ENCODE measurements at places on chromosomes 2 and 18. TPM values are rescaled to one million over a fixed set of nuclear protein-coding genes. Genes with fewer than 3 reads are reported as not detected.

DNA sequence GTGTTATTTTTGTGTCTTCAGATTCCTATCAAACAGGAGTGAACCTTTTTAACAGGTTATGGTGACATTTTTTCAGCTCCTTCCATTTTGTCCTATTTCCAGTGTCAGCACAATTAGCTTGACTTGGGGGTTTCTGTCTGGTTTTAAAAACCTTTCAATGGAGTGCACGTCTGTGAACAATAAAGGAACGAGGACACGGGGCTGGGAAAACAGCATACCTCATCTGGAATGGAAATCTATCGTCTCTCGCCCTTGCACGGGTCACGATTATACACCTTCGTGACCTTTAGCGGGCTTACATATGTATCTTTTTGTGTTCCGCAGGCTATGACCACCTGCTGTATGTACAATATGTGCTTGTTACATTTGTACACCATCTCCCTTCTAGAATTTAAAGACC is 2.3 kb upstream of the ZNF532 start:
- DNase-seq, result no peak
- H3K4me1 ChIP-seq, result peaks cover 4% of the 10 kb centered on the region
- no peak overlapping the region for H3K27ac ChIP-seq
- peak overlapping the region; percentile 63 for H3K4me3 ChIP-seq
- H3K36me3 ChIP-seq, result peaks cover 3% of the 10 kb centered on the region
- H3K27me3 ChIP-seq, result peaks cover 78% of the 10 kb centered on the region

DNA sequence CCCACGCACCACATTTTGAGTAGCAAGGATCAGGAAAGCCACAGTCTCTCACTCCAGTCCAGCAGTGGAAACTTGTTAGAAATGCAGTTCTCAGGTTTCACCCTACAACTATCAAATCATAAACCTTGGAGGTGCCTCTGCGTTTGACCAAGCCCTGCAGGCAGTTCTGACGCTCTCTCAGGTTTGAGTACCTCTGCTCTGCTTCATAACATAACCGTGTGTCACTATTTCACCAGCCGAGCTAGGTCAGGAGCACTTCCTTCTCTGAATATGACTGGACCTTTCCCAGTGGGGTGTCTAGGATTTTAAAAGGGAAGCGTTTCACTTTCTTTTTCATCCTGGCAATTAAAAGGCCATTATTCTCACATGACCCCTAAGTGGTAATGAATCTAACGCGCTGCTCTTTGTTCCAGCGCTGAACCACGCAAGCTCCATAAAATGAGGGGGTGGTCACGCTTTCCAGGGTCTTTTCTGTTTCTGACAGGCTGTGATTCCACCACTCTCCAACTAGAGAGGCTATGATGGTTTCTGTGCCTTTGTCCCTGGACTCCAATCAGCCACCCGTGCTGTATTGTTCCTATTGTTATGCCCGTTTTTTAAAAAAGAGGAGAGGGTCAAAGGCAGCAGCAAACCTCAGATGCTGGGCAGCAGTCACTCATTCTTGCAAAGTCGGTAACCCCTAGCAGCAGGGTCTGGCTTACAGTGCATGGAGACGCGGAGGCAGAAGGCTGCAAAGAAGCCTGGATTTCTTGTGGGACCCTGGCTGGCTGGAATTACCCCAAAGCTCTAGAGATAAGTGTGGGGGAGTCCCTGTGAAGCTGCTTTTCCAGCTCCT is 75.2 kb upstream of the CTNNA2 start:
- H3K36me3 ChIP-seq, result no peaks in the 10 kb centered on the region
- no peaks in the 10 kb centered on the region for H3K27me3 ChIP-seq
- DNase-seq, result no peak
- H3K4me1 ChIP-seq, result no peaks in the 10 kb centered on the region
- H3K27ac ChIP-seq, result no peak overlapping the region

- no peaks in the 10 kb centered on the region for H3K4me1 ChIP-seq
- H3K27me3 ChIP-seq, result peaks cover 3% of the 10 kb centered on the region
- H3K27ac ChIP-seq, result no peak overlapping the region
- H3K36me3 ChIP-seq, result no peaks in the 10 kb centered on the region
Measured at GRCh38 chr2:236001854-236002253, 166.3 kb downstream of the GBX2 start.

DNA sequence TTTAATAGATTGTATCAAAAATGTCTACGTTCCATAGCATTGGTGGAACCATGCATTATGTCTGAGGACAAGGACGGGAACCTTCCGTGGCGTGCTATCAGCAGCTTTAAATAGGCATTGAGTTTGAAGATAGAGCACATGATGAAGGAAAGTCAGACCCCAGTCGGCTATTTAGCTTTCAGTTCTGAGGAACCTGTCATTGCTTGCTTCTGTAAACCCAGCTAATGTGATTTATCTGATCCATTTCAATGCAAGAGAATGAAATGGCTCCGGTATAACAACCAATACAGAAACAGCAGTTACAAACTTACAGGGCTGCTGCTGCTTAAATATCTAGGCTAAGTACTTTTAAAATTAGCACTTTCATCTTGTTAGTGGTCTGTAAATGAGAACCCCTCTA is 503.3 kb downstream of the RNF144A start:
- no peaks in the 10 kb centered on the region for H3K36me3 ChIP-seq
- no peak overlapping the region for H3K27ac ChIP-seq
- peaks cover 2% of the 10 kb centered on the region for H3K4me1 ChIP-seq
- peaks cover 16% of the 10 kb centered on the region for H3K27me3 ChIP-seq
- no peak for DNase-seq
- no peak overlapping the region for H3K4me3 ChIP-seq

GRCh38 chr2:3214806-3215404 is 162.7 kb downstream of the EIPR1 start:
- peaks cover 33% of the 10 kb centered on the region for H3K36me3 ChIP-seq
- no peak overlapping the region for H3K27ac ChIP-seq
- H3K4me1 ChIP-seq, result peaks cover 20% of the 10 kb centered on the region
- H3K27me3 ChIP-seq, result no peaks in the 10 kb centered on the region
- no peak for DNase-seq

The VWA3B gene
- not detected for total RNA-seq

GRCh38 chr2:30254685-30255001 is 23.3 kb downstream of the LBH start:
- H3K27ac ChIP-seq, result peak overlapping the region; percentile 96
- peak overlapping the region; percentile 14 for H3K4me3 ChIP-seq
- H3K27me3 ChIP-seq, result no peaks in the 10 kb centered on the region
- DNase-seq, result no peak
- peaks cover 94% of the 10 kb centered on the region for H3K4me1 ChIP-seq

- H3K4me1 ChIP-seq, result peaks cover 72% of the 10 kb centered on the region
- H3K36me3 ChIP-seq, result peaks cover 75% of the 10 kb centered on the region
- no peak for DNase-seq
- H3K4me3 ChIP-seq, result peak overlapping the region; percentile 82
Measured at GRCh38 chr2:105749583-105750400, 5.1 kb downstream of the NCK2 start.

DNA sequence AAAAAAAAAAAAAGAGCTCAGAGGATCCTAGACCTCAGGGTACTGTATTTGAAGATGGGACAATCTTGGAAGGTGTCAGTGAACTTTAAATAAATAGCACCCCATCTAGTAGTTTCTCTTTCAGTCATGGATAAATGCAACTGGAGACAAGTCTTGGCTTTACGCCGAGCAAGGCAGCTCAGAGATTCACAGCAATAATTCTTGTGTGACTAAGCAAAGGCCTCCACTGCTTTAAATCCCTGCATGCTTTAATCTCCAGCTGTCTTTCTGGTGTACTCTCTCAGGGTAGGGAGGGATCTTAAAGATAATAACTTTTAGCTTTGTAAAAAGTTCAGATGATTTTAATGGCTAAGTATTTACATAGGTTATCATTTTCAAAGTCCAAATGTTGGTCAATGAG is 36.3 kb downstream of the NRXN1 start:
- no peak overlapping the region for H3K27ac ChIP-seq
- no peaks in the 10 kb centered on the region for H3K27me3 ChIP-seq
- no peaks in the 10 kb centered on the region for H3K4me1 ChIP-seq
- no peak for DNase-seq
- no peaks in the 10 kb centered on the region for H3K36me3 ChIP-seq

DNA sequence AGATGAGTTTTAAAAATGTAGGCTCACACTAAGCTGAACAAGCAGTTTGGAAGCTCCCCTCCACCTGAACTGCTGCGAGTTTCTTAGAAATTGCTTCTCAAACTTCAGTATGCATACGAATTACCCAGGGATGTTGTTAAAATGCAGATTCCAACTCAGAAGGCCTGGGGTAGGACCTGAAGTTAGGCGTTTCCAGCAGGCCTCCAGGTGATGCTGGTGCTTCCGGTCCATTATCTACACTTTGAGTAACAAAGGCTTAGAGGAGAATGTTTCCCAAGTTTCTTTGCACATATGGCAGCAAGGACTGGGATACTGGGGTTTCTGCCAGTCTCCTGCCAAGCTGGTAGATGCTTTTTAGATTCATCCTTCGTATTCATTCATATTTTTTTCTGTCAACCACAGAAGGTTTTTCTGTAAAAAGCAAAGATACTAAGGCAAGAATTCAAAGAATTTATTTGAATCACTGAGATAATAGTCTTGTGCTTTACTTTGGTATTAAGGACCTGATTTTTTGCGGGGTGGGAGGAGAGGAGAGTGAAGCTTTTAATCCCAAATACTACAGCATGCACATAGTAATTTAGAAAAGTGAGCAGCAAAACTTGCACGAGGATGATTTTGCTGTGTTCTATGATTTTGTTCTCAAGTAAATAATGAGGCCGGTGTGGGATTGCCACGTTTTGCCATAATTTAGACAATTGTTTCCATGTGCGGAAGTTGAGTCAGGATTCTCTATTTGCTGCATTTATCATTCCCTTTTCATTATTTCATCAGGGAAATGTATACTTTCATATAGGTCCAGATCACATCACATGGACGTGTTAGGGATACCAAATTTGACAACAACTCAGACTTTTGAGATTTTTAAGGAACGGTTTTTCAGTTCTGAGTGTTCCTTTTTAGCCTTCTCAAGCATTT is 137.6 kb upstream of the SPATS2L start:
- no peak for DNase-seq
- H3K4me3 ChIP-seq, result no peak overlapping the region
- no peaks in the 10 kb centered on the region for H3K4me1 ChIP-seq
- no peak overlapping the region for H3K27ac ChIP-seq

DNA sequence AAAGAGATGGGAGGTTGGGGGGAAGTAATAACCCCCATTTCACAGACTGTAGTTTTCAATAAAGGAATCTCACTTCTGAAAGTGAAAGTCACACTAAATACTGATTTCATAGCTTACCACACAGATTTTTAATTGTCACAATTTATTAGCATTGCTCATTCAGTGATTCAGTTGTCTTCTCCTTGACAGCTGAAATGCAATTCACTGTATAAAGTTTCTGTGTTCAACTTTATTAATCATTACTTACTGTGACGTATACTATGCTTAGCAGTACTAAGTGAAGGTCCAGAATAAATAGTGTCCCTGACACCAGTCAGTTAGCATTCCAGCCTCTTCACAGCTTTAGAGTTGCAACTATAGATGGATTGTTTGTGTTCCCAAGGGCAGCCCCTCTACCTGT is 324.1 kb upstream of the CRIM1 start:
- peaks cover 9% of the 10 kb centered on the region for H3K4me1 ChIP-seq
- H3K27me3 ChIP-seq, result peaks cover 3% of the 10 kb centered on the region
- DNase-seq, result no peak
- H3K36me3 ChIP-seq, result no peaks in the 10 kb centered on the region

The CHRND gene
- total RNA-seq, result not detected

GRCh38 chr2:235005603-235006259 is 53.9 kb downstream of the SH3BP4 start:
- H3K4me3 ChIP-seq, result no peak overlapping the region
- no peak for DNase-seq
- H3K27me3 ChIP-seq, result no peaks in the 10 kb centered on the region
- H3K27ac ChIP-seq, result no peak overlapping the region
- no peaks in the 10 kb centered on the region for H3K36me3 ChIP-seq

All from activated naive CD8-positive, alpha-beta T cell treated with anti-CD3 and anti-CD28 coated beads for 36 hours (primary cell).